ENCODE measurements at places on chromosomes 3 and 15.

- no peak for DNase-seq
Measured at GRCh38 chr3:72959336-72959735, 37.3 kb upstream of the PPP4R2 start.

GRCh38 chr3:99875929-99876841 is 58.5 kb downstream of the CMSS1 start:
- DNase-seq: peak; percentile 77

DNA sequence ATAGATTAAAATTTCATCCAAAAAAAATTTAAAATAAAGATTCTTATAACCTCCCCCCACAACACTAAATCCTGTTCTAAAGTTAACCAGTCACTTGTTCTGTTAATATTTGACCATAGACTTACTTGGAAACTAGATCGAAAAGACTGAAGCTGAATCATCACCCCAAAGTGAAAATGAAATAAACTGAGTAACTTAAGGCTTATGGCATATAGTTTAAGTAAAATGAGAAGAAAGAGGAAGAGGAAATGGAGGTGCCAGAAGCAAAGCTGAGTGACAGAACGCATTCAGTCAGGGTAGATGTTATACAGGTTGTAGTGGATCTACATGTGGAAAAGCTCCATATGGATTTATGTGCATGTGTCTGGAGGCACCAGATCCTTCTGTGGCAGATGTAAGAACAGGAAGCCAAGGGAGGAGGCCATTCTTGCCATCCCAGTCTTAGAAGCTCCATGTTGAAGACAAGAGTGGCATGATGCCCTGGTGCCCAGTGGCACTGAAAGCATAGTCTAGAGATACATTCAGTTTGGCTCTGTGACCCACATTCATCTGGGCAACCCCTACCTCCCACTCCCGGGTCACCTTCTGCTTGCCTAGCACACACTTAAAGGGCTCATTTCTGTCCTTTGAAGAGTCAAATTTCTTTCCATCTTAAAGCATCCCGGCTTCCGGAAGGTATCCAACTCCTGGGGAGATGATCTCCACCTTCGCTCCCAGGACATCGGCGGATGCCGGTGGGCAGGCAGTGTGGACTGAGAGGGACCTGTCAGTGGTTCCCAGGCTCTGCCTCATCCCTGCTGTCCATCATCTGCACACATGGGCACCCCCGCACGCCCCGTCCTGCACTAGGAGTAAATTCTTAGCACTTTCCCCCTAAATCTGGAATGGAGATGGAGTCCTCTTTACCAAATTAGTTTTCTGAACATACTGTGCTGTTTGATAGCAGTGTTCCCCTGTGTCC is 90.8 kb downstream of the NEO1 start:
- DNase-seq: no peak

DNA sequence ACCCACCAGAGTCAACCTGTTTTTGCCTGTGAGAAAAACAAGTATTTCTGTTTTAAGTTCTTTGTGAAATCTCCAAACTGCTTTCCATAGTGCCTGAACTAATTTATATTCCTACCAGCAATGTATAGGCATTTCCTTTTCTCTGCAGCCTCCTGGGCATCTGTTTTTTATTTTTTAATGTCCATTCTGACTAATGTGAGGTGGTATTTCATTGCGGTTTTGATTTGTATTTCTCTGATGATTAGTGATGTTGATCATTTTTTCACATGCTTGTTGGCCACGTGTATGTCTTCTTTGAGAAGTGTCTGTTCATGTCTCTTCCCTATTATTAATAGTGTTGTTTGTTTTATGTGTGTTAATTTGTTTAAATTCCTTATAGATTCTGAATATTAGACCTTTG is 820.5 kb downstream of the MCTP2 start:
- no peak for DNase-seq

DNA sequence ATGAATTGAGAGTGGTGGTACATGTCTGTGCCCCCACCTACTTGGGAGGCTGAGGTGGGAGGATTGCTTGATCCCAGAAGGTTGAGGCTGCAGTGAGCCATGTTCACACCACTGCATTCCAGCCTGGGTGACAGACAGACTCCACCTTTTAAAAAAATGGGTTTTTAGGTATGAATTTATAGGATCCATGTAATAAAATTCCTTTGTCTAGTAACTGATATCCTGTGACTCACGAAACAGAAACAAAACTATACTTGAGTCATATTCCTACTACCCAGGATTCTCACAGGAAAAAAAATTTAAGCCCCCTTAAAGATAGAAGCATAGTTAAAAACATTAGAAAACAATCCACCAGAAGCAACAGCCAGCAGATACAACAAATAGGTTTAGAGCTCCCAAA is 10.0 kb upstream of the CRTC3 start:
- no peak for DNase-seq

- DNase-seq: no peak
Measured at GRCh38 chr3:111915905-111916304, 56.8 kb downstream of the PHLDB2 start.

GRCh38 chr15:57500979-57501576 is 90.6 kb upstream of the MYZAP start:
- DNase-seq: no peak

Data from KBM-7 (cell line).